ELF-1 (cell line): ENCODE measurements at places on chromosomes 1 and 21.
A peak's percentile ranks its signal among the peaks of the same experiment; 100 is the strongest.

- DNase-seq = no peak
Measured at GRCh38 chr1:111965781-111966443, 23.6 kb downstream of the KCND3 start.

DNA sequence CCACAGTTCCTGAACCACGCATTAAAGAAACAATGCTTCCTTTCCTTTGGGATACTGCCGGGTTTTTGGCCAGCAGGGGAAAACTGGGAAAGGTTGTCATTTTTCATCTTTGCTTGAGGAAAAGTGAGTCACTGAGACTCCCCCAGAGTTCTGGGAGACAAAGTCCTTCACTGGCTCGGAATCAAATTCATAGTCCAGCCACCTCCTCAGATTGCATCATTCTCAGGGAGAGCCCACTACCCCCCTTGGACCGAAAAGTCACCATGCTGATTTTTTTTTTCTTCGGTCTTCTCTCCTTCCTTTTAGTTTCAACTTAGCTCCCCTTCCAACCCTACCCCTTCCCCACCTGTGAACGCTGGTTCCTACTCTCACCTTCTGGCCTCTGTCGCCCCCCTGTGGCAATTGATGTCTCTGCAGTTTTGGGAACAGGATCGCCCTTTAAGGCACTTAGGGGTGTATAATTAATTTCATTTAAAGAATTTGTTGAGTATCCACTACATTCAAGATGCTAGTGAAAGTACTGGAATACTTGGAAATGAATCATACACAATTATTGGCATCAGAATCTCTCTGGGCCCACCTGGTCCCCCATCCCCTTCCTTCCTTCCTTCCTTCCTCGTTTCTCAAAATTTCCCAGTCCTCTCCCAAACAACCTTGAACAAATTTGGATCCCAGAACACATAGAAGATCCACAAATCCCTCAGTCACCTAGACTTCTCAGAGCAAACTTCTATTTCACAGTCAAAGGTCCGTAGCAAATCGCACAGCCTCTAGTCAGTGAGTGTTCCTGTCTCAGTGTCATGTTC is 6.9 kb downstream of the ACKR1 start:
- peak; percentile 35 for DNase-seq

DNA sequence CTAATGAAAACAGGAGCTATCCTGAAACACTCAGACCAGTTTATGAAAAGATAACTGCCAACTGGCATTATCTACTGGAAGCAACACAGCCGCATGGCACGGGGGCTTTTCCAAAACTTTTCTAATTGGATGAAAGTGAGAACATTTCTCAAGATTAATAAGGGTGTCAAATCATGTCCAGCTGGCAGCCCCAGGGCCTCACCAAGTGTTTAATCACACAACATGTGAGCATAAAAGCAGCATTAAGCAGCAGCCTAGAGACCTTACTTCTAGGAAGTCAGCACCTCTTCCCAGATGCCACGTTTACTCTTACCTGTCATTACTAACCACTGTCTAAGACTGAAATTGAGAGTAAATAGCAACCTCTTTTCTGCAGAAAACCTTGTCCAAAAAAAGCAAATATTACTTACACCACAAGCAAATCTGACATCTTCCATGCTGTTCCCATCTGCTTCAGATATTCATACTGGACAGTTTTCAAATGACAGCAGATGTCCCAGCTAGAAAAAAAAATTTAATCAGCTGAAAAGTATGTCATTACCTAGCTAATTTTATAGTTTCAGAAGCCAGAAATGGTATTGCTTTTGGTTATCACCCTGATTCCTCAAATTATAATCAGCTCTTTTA is 341.5 kb upstream of the ZP4 start:
- DNase-seq = no peak

GRCh38 chr21:38875694-38876492 is 70.2 kb downstream of the ETS2 start:
- no peak for DNase-seq

DNA sequence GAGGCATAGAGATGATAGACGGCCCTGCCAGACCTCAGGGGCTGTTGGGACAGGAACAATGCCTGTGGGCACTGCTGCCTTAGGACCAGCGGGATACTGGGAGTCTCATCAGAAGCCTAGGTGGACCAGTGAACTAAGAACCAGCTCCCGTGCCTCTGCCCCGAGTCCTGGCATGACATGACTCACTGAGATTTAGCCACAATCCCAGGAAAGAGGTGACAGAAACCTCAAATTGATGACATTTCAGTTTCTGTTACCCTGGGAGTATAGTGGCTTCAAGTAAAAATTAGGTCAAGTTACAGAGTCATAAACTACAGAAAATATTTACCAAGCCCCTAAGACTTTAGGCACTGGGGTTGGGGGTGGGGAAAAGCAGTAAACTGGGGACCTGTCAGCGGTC is 74.6 kb upstream of the GADD45A start:
- no peak for DNase-seq

DNA sequence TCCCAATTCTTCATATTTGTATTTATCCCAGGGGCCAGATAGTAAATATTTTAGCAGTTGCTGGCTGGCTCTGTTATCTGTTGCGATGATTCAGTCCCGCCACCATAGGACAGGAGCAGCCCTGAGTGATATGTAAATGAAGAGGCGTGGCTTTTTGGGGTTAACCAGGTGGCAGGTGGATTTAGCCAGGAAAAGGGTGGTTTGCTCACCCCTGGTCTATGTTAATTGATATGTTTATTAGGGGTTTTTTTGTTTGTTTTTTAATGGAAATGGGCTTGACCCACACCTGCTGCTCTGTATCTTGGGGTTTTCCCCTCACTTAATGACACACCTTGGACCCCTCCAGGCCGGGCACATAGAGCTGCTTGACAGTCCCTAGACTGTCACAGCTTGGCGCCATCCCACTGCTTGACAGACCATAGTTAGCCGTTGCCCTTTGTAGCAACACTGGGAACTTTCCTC is 62.8 kb downstream of the PIK3CD start:
- peak; percentile 63 for DNase-seq

DNA sequence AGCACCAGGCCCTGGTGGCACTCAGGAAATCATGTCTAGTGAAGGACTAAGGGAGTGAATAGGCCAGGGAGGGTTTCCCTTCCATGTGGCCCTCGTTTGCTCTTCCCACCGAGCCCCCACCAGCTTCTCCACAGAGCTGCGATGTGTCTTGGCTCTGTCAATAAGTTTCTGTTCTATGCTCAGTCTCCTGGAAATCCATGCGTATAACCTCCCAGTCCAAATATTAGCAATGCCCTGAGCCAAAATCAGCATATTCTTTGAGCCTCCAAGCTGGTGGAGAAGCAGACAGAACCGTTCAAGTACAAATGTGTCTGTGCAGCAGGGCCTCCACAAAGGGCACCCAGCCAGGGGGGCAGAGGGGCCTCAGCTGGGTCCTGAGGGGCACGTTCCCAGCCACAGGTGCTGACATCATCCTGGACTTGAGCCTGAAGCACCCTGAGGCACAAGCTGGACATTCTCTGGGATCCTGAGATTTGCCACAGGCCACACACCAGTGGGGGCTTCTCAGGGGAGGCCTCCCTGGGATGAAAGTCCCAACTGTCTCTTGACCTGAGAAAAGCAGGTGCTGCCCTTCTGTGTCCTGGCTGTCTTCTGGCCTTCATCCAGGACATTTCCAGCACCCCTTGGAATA is 350.5 kb upstream of the VAMP3 start:
- DNase-seq = no peak
